ENCODE measurements at places on chromosomes 16 and 17.

- DNase-seq, result no peak
These were observed 98.7 kb downstream of the HS3ST2 start for GRCh38 chr16:22912654-22913053.

GRCh38 chr17:83155128-83156121, 76.0 kb downstream of the METRNL start:
- peak; percentile 7 for DNase-seq

DNA sequence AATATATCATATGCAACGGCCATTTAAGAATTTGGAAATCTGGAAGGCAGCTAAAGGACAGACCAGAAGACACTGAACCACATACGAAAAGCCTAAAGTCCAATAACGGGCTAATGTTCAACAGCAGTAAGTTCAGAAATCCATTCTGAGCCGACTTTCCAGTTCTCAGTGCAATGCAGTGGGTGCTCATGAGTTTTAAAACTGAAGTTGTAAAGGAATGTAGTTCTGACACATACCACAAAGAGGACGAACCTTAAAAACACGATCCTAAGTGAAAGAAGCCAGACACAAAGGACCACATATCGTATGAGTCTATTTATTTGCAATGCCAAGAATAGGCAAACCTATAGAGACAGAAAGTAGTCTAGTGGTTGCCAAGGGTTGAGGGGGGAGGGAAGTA, 278.3 kb upstream of the ZFHX3 start:
- DNase-seq, result no peak

GRCh38 chr17:39236450-39236927, 10.7 kb upstream of the STAC2 start:
- no peak for DNase-seq

DNA sequence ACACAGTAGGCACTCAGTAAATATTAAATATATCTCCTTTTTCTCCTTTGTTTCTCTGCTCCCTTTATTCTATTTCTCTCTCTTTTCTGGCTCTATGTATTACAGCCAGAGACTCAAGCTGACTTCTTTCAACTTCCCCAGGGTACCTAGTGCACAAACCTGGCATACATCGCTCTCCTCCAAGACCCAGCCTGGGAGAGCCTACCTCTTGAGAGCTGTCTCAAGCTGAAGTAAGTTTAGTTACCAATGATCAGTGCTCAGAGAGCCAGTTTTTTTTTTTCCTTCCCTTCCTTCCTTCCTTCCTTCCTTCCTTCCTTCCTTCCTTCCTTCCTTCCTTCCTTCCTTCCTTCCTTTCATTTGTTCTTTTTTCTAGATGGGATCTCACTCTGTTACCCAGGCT, 19.8 kb downstream of the TMEM98 start:
- DNase-seq, result no peak

- DNase-seq, result no peak
These were observed 7.6 kb downstream of the HDAC5 start for GRCh38 chr17:44115585-44116415.

- no peak for DNase-seq
These were observed 110.0 kb downstream of the N4BP1 start for GRCh38 chr16:48499923-48500381.

Measured in CD4-positive, alpha-beta T cell treated with Interleukin-12 subunit alpha and Interleukin-12 subunit beta, for 1 hour (primary cell).